NCI-H1436 (cell line): ENCODE measurements at places on chromosomes 5 and 9.
A peak's percentile ranks its signal among the peaks of the same experiment; 100 is the strongest.

GRCh38 chr9:95086564-95086955 is 230.9 kb downstream of the FANCC start:
- DNase-seq = no peak

GRCh38 chr9:71632776-71633175 is 135.5 kb downstream of the CEMIP2 start:
- no peak for DNase-seq

DNA sequence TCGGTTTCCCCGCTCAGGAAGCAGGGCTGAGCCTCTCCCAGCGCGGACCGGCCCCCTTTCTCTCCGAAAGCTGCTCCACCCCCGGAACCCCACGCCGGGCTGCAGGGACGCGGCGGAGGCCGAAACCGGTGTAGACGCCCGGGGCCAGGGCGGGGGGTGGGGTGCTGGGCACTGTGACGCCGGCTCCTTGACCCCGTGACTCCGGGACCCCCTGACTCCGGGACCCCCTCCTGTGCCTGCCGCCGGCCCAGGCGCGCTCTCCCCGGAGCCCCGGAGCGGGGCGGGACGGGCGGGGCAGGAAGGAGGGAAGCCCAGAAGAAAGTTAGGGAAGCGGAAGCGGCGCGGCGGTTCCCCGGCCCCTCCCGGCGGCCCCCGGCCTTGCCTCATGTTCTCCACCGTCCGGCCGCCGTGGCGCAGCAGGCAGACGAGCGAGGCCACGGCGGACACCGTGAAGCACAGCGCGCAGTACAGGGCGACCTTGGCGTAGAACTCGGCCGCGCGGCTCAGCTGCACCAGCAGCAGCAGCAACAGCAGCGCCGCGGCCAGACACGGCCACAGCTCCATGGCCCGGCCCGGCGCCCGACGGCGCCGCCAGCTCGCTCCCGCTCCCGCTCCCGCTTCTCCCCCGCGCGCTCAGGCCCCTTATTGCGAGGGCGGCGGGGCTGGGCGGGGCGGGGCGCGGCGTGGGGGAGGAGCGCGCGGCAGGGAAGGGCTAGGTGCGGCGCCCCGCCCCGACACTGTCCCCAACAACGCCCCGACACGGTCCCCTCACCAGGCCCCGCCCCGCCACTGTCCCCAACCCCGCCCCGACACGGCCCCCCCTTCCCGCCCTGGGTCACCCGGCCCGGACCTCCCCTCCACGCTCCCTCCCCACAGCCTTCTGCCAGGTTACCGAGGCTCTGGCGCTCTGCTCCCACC is at the start of gene AGPAT2:
AGPAT2 (minus strand) TSS at position 664 of the 918 bp plus-strand sequence; CDS start at position 564, 100 bp downstream.
- peak; percentile 52 for DNase-seq

GRCh38 chr9:121694600-121694999 is 43.2 kb downstream of the DAB2IP start:
- DNase-seq = no peak

- no peak for DNase-seq
Observed at GRCh38 chr9:93243112-93243511, 59.2 kb downstream of the WNK2 start.

DNA sequence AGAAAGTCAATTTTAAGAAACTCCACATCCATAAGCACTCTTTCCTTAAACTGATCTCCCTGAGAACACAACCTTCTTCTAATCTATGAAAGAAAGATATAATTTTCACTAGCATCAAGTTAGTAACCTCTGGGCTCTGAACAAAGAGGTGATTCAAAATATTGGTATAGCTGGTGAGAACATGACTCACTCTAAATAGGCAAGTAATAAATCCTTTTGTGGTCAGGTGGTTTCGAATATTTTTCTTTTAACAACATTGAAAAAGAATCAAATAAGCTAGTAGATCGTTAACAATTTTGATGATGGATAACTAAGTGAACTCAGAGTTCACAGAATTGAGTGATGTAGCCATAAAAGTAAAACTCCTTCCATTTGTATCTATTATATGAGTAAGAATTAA is 150.6 kb upstream of the IQGAP2 start:
- DNase-seq = no peak

- no peak for DNase-seq
Observed at GRCh38 chr9:698276-698675, 143.2 kb upstream of the DMRT1 start.

DNA sequence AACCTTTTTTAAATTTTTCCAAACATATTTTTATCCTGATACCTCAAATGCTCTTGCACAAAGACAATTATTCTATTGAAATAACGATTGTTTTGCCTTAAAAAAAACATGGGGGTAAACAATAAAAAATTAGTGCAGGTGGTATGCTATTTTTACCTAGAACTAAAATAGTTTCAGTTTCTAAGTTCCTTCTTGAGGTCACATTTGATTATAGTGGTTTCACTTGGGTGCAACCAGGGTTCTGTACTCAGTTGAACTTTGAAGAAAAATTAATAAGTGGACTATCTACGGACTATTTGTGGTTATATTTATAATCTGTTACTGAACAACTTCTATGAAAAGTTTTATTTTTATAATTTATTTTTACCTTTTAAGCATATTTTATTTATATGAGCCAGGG is 387.1 kb upstream of the IZUMO3 start:
- DNase-seq = no peak

GRCh38 chr9:130137081-130137640 is 35.0 kb upstream of the NCS1 start:
- DNase-seq = no peak

DNA sequence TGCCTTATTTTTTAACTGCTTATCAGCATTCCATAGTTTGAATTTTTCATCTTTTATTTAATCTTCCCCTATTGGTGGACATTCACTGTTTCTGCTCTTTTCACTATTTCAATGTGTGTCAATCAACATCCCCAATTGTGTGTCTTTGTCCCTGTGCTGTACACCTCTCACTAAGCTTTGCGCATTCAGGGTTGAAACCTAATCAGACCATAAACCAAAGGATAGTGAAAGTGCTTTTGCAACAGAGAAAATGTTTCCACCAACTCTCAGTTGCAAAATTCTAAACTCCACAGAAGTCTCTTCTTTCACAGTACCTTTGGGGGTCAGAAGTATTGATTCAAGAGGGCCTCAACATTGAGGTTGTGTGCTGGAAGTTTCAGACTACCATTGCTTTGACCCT is 127.1 kb upstream of the SAP30L start:
- DNase-seq = no peak

DNA sequence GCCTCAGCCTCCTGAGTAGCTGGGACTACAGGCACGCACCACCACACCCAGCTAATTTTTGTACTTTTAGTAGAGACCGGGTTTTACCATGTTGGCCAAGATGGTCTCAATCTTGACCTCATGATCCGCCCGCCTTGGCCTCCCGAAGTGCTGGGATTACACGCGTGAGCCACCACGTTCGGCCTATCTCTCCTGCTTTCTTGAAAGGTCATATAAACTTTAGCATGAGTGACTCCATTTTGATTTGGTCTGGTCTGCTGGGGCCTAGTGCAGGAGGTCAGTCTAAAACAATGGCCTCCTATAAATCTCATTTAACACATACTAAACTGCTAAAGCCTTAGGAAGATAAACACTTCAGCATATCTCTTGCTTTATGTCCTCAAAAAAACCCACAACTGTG is 50.6 kb upstream of the GLDC start:
- DNase-seq = no peak

- DNase-seq = no peak
Observed at GRCh38 chr5:3177338-3177737, 418.3 kb upstream of the IRX1 start.
